ENCODE measurements at places on chromosomes 3 and 15.

GRCh38 chr15:51494411-51495314, 127.9 kb downstream of the DMXL2 start:
- DNase-seq, result no peak

GRCh38 chr3:50502584-50503423, 630 bp downstream of the CACNA2D2 start:
- peak; percentile 29 for DNase-seq

DNA sequence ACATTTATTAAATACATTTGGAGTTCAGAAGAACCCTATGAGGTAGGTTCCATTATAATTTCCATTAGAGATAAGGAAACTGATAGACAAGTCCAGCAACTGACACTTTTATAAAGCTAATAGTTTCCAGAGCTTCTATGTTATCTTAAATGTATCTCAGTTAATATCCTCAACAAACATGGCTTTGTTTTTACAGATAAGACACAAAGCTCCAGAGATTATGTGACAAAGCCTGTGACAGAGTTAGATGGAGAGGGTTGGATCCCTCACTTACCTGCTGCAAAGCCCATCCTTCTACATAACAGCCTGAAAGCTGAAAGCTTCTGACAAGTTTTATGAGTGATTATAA, 473 bp upstream of the COMMD2 start:
- DNase-seq, result no peak

- DNase-seq, result peak; percentile 45
These were observed 28.5 kb downstream of the SCG5 start for GRCh38 chr15:32669896-32670611.

DNA sequence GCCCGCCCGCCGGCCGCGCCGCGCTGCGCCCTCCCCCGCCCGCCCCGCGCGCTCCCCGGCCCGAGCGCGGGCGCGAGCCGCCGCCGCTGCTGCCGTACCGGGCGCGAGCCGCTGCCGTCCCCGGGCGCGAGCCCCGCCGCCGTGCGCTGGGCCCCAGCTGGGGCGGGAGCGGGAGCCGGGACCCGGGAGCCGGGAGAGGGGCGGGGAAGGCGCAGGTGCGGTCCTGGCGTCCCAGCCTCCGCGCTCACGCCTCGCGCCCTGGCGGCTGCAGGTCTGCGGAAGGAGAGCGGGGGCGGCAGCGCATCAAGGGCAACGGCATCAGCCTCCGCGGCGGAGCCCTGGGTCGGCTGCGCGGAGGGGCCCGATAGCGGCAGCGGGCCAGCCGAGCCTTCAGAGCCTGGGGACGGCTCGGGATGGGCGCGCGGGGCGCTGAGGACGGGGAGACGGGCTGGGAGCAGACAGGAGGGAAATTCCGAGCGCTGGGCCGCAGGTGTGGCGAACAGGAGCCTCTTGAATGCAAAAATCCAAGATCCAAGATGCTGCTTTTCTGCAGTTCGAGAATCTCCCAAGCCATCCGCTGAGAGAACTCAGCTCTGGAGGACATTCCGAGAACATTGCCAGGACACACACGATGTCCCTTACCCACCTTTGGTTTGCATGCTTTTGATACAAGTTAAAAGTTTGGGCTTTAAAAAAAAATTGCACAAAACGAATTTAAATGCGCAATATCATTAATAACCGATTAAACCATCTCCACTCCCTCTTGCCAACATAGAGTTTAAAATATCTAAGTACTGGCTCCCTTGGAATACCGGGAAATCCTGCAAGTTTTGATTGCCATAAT, 251.1 kb downstream of the TJP1 start:
- peak; percentile 45 for DNase-seq

GRCh38 chr15:52225230-52225629, 34.0 kb upstream of the GNB5 start:
- no peak for DNase-seq
